ENCODE measurements at places on chromosomes 13 and 19.

DNA sequence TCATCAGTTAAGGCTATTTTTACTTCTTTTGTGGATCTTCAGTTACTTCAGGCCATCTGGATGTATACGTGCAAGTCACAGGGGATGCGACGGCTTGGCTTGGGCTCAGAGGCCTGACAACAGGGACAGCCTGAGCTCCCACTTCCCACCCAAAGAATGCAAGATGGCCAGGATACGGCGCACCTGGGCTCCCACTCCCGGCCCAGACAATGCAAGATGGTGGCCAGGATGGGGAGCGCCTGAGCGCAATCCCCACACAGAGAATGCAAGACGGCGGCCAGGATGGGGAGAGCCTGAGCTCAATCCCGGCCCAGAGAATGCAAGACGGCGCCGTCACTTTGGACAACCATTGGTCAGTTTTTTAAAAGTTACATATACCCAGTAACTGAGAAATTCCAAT is 25.3 kb upstream of the MIER2 start:
- no peak for DNase-seq

DNA sequence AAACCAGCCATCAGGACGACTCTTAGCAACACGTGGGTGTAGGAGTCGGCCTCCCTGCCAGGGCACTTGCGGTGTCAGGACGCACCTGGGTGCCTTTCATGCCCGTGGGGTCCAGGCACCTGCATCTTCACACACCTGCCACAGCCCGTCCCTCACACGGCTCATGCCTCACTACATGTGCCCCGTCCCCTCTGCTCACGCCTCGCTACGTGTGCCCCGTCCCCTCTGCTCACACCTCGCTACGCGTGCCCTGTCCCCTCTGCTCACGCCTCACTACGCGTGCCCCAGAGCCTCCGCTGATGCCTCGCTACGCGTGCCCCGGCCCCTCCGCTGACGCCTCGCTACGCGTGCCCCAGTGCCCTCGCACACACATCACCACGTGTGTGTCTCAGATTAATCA is 58.0 kb upstream of the F7 start:
- DNase-seq, result no peak

GRCh38 chr19:10553943-10554381 is 10.3 kb downstream of the ATG4D start:
- peak; percentile 79 for DNase-seq

DNA sequence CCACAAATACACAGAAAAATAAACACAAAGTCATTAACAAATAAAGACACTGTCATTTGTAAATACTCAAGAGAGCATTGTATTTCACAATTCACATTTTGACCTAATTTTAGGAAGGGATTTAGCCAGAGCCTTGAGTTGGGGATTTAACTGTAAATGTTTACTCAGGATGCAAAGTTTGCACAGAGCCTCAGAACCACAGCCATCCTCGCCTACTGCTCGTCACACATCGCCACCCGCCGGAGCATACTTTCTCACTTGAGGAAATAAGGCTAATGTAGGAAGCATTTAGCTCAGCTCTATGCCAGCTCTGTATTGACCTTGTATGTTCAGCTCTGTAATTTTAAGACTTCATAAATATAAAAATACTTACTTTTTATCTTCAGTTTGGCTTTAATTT is 442.7 kb downstream of the OXGR1 start:
- no peak for DNase-seq

DNA sequence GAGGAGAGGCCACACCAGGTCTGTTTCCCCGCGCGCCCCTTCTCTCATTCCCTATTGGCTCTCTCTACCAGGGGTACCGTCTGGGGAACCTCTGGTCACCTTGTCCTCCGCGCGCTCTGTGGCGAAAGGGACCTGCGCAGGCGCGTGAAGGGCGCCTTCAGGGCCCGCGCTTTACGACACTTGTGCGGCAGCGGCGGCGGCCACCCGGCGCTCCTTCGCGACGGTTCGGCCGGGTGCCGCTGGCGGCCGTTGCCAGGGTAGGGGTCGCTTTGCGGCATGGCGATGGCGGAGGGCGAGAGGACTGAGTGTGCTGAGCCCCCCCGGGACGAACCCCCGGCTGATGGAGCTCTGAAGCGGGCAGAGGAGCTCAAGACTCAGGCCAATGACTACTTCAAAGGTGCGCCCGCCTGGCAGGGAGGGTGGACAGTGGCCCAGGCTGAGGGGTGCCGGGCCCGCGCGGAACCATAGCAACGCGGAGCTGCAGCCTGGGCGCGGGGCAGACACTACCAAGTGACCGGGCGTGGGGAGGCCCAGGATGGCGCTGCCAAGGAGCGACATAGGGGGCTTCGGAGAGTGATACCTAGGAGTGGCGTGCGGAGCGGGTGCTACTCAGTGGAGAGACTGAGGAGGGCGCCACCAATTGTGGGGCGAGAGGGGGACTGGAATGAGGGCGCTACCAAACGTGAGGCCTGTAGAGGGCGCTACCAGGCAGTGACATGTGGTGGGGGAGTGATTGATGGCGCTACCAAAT is at the start of gene PPP5C:
Gene PPP5C (plus strand): TSS at position 267 of the 751 bp plus-strand sequence. CDS start 10 bp downstream, at position 277.
- DNase-seq, result peak; percentile 82

GRCh38 chr13:27194895-27195764 is 23.5 kb upstream of the USP12 start:
- DNase-seq, result no peak

- no peak for DNase-seq
Observed at GRCh38 chr19:38952395-38953165, 21.8 kb downstream of the MRPS12 start.

DNA sequence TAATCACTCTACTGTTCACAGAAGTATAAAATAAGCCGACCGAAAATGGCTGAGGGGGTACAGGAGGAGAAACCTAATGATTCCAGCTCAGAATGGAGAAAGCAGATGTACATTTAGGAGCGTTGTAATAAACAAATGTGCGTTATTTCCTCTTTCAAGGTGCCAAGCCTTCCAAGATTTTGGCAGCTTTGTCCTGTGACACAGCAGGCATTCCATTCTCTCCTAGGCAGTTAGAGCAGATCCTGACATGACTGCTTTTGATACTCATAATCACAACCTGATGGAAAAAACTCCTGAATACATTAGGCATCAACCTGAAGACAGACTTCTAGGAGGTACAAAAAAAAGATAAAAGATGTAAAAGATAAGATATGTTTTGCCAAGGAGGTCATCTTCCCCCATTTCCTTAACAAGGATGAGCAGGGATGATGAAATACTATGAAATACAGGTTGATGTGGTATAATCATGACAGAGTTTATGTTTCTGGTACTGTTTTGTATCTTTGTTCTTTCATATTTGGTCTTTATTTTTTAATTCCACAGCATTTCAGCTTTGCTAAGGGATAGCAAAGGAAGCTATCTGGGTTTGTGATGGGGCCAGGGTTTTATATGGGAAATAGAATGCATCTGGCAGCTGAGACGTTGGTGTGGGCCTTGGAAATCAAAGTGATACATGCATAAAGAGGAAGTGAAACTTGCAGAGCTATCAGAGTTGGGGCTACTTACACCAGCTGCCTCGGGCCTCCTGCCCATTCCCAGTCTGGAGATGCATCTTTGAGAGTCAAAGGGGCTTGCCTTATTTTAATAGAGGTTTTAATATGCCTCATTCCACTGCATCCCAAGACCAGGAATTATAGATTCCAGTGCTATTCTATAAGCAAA is 222.5 kb downstream of the OXGR1 start:
- DNase-seq, result no peak

- no peak for DNase-seq
Observed at GRCh38 chr13:30857018-30857417, 49.1 kb upstream of the MEDAG start.

DNA sequence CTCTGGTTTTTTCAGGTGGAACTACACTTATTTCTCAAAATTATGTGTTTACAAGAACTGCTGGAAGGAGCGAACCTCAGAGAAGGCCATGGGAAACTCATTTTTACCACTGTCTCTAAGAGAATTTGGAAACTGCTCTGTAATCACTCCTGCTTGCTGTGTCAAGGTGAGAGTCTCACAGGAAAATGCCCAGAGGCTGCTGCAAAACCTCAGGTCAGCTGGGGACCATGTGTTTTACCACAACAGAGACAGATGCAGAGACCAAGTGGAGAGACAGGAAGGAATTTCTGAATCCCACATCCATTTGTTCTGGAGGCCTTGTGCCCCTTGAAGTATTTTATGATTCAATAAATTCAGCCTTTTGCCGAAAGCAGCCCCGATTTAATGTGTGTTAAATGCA is 743.8 kb upstream of the SLC10A2 start:
- DNase-seq, result no peak

DNA sequence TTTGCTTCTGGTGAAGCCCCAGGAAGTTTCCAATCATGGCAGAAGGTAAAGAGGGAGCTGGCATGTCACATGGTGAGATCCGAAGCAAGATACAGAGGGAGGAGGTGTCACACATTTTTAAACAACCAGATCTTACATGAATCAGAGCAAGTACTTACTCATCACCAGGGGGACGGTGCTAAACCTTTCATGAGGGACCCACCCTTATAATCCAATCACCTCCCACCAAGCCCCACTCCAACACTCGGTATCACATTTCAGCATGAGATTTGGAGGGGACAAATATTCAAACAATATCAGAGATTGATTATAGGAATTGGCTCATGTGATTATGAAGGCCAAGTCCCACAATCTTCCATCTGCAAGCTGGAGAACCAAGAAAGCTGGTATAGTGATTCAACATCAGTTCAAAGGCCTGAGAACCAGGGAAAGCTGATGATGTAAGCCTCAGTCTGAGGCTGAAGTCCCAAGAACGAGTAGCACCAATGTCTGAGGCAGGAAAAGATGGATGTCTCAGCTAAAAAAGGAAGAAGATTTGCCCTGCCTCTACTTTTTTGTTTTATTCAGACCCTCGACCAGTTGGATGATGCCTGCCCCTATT is 58.6 kb upstream of the WDFY2 start:
- DNase-seq, result no peak

DNA sequence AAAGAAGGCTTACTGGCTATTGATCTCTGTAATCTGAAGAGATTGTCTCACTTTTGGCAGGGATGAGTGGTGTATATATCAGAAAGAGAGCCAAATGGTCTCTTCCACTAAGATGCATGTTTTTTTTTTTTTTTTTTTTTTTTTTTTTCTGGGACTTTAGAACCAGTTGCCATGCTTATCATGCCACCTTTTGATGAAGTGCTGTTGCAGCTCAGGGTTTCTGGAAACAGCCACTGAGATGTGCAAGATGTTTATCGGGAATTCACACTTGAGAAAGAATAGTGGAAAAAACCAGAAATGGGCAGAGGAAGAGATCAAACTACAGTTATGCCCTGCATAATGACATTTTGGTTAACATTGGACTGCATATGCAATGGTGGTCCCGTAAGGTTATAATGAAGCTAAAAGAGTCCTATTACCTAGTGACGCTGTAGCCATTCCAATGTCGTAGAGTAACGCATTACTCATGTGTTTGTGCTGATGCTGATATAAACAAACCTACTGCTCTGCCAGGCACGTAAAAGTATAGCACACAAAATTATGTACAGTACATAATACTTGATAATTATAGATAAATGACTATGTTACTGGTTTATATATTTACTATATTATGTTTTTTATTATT is 121.0 kb downstream of the KLF5 start:
- DNase-seq, result no peak

GRCh38 chr19:51572410-51572809 is 1.3 kb downstream of the ZNF175 start:
- no peak for DNase-seq

DNA sequence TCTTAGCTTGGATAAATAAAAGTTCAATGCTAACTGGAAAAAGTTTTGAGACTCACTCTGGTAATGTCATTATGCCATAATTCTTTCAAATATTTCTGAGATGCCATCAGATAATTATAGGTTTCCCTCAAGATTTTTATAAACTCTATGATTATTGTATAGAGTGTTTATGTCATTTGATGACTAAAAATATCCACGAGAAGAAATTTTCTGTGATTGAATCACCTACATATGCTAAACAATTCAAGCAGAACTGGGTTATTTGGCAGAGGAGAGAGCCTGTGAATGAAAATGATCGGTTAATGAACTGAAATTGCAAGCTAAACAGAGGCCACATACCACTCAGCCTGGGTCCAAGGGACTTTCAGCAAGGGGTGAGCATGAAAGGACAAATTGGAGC is 92.6 kb upstream of the TSC22D1 start:
- no peak for DNase-seq

- no peak for DNase-seq
Observed at GRCh38 chr19:7307590-7308218, 13.5 kb upstream of the INSR start.

DNA sequence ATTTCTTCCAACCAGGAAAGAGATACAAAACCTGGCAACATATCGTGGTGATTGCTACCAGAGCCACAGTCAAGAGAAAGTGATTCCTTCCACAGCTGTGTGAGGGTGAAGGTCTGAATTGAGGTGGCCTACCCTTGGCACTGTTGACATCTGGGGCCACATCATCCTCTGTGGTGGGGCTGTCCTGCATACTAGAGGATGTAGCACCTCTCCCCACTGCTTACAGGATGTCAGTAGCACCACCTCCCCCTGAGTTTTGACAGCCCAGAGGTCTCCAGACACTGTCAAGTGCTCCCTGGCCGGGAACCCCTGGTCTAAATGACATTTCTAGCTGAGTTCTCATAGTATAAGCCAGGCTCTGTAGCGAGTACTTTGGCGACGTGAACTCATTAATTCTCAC is 15.5 kb downstream of the PTGER1 start:
- peak; percentile 57 for DNase-seq

DNA sequence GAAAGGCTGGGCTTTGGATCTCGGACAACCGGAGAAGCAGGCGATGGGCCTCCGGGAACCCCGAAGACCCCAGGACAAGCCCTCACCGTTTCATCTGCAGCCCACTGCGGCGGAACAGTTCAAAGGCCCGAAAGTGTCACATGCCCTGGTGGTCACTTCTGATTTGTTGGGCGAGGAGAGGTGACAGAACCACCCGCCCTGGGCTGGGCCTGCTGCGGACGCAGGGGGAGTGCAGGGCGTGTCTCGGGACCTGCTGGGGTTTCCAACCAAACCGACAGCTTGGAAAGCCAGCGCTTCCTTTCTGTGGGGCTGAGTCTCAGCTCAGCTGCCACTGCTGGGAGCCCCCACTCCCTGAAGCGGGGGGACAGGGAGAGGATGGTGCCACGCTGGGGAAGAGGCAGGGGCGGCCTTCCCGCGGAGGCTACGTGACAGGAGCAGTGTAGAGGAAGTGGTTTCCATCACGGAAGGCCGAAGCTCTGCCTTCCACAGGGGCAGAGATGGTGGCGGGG is 22.8 kb upstream of the ZBTB7A start:
- peak; percentile 56 for DNase-seq

- DNase-seq, result no peak
Observed at GRCh38 chr13:33101835-33102234, 85.6 kb downstream of the KL start.

DNA sequence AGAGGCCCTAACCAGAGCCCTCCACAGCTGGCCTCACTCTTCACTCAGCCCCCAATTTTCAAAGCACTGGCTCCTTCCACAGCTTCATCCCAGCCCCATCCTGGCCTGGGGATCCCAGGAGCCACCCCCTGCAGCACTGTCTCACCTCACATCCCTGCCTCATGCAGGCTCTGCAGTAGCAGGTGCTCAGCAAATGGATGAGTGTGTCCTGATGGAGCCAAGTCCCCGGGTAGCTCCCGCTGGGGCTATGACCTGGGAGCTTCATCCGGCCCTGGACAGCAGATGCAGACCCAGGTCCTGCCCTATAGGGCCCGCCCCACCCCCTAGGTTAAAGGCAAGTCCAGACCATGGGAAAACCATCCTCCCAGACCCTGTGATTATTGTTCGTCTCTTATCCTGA is 143.2 kb upstream of the ZNF507 start:
- DNase-seq, result no peak

- no peak for DNase-seq
Observed at GRCh38 chr13:32850316-32851052, 165.7 kb upstream of the KL start.

- DNase-seq, result no peak
Observed at GRCh38 chr13:70183041-70183440, 74.8 kb upstream of the KLHL1 start.

- DNase-seq, result no peak
Observed at GRCh38 chr19:845707-846521, 5.1 kb downstream of the PRTN3 start.

Measured in activated gamma-delta T cell treated with Interleukin-2 at 50 U/mL for 16 hours (primary cell).